ENCODE measurements at places on chromosomes 5 and 9.

- DNase-seq: peak; percentile 15
Measured at GRCh38 chr5:151298063-151298855, 5.3 kb downstream of the SLC36A3 start.

- no peak for DNase-seq
Measured at GRCh38 chr5:12614608-12615007, 710.4 kb upstream of the CTNND2 start.

DNA sequence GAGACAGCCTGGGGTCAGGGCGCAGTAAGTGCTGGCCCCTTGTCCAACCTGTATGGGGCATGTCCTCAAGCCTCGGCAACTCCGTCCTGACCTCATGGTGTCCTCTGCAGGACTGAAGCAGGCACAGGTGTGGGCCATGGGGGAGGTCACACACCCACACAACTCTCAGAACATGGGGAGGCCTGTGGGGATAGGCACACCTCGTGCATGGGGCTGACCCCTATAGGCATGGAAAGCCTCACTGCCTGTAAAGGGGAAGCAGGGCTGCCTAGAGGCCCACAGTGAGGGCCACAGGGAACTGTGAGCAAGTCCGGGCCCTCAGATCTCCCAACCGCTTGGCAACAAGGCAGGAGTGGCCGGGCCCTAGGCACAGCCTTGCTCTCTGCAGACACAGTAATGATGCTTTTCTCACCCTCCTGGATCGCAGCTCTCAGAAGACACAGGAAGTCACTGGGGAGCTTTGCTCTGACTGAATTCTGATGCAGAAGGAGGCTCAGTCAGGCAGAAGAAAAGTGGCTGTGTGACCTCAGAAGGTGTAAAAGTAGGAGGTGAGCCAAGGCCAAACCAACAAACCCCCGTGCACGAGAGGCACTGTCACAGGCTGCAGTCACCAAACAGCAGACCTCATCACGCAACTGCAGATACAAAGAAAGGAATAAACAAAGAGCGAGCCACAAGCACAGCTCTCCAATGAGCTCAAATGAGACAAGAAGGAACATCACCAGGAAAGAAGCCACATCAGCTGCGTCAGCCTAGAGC is 5.4 kb downstream of the IPPK start:
- DNase-seq: no peak

DNA sequence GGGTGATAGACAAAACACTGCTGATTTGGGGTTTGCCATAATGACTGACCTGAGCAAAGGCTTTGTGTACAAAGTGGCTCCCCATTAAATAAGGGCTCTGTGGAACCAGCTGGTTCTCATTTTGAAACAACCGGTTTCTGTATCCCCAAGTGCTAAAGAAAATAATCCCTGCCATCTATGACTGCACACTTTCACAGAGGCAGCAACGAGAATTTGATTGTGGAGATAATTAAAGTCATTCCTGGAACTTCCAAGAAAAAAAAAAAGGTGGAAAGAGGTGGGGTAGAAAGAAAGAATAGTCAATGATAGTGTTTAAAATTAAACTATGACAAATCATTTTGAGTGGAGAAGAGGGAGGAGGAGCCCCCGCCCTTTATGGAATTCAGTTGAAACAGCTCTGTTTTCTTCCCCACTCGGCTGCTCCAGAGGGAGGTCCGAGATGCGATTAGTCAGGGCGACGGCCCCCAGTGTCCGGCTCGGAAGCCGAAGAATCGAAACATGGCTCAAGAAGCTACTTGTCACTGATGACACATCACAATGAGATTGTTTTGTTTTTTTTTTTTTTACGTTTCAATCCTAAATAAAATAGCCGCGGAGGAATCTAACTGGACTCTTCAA is 38.4 kb downstream of the EBF1 start:
- peak; percentile 47 for DNase-seq

GRCh38 chr5:15700373-15700772 is 200.4 kb downstream of the FBXL7 start:
- peak; percentile 44 for DNase-seq

DNA sequence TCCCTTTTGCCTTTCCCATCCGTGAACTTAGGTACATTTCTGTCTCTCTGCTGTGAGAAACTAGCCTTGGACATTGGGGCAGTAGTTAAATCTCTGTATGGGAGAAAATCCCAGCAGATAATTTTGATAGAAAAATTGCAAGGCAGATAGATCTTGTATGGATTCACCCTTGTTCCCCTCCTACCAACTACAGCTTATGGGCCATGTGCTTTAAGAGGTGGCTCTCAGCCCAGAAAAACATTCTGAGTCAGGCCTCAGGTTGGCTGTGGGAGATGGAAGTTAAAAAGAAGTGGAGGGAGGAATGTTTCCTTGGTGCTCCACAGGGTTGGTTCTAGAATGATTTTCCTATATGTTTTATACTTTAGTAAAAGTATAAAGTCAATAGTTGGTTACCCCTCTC is 1.4 kb upstream of the KDM3B start:
- no peak for DNase-seq

DNA sequence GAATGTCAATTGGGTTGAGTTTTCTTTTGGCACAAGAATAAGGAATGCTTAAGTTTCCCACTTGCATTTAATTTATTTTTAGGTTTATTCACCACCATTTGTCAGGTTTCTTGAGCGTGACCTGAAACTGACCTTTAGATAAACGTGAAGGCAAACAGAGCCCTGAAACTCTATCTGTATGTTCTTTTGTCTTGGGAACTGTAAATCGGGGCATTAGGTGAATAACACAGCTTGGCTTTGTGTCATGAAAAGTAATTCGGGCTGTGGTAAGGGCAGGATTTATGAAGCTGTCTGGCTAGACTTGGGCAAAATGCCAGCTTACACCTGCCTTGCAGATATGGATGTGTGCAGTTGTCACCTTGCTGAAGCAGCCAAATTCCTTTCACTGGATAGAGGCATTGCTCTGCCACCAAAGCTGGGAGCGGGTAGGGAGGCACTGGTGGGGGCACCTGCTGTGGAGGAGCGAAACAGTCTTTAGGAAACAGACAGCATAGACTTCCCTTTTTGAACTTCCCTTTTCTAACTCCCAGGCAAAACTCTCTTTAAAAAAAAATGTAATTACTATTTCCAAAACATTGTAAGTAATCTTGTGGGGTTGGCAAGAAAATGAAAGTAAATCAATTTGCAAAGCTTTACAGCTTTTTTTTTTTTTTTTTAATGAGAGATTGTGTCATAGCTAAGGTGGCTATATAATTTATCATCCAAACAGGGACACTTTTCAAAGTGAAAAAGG is 545.2 kb downstream of the CSNK1G3 start:
- peak; percentile 19 for DNase-seq

DNA sequence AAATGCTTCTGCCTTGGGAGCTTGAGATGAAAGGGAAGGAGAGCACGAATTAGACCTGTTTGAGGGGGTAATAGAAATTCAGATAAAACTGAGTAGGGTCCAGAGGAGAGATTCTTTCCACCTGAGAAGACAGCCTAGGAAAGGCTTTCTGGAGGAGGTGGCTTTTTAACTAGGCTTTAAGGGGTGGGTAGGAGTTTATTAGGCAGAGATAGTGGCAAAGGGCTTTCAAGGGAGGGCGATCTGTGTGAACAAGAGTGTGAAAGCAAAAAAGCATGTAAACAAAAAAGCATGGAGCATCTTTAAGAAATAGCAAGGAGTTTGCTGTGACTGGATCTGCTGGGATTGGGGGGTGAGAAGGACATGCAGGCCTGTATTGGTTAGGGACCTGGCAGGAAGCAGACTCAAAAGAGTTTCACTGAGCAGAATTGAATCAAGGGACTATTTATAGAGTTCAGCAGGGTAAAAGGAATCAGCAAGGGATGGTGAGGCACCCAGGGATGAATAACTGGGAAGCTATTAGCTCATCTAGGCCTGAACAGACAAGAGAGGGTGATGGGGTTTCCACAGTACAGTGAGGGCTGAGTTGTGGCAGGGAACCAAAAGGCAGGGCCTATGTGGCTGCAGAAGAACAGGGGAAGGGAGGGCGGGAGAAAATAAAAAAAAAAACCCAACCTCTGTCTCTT is 18.8 kb downstream of the SLC1A1 start:
- DNase-seq: no peak

DNA sequence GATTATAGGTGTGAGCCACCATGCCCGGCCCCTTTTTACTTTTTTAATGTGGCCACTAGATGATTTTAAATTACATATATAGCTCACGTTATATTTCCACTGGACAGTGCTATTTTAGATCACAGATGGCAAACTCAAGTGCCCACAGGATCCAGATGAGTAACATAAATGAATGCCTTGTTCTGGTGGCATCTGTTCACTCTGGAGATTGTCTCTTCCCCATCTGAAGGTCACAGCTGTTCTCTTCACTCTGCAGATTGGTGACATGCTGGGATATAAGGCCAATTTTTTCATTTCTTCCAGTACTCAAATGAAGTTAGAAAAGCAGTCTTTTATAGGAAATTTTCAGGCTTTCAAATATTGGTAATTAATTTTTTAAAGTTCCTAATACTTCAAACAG is 160.1 kb downstream of the DOCK8 start:
- peak; percentile 77 for DNase-seq

GRCh38 chr9:94277885-94278536 is 18.9 kb downstream of the ZNF169 start:
- no peak for DNase-seq

DNA sequence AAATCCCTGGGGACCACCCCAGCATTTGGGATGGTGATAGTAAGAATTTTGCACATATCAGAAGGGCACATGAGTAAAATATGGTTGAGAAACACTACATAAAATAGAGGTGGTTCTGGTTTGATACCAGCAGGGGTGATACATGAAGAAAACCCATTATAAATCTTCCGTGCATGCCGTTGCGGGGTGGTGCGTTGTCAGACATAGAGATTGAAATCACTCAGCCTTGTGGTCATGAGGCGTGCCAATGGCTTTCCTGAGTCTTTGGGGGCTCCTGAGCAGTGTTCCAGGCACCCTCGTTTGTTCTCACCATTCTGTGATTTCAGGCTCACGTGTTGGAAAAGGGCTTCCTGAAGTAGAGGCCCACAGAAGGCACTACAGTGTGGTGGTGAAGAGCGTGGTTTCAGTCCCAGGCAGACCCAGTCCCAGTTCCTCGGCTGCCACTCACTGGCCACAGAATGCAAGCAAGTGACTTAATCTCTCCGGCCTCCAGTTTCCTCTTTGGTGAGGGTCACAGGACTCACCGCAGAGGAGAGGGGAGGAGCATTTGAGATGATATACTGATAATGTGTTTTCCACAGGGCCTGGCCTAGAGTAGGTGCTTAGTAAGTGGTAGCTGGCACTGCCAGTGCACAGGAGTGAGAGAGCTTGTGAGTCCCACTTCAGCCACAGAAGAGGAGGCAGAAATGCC is 20.5 kb upstream of the GLRX start:
- peak; percentile 13 for DNase-seq

DNA sequence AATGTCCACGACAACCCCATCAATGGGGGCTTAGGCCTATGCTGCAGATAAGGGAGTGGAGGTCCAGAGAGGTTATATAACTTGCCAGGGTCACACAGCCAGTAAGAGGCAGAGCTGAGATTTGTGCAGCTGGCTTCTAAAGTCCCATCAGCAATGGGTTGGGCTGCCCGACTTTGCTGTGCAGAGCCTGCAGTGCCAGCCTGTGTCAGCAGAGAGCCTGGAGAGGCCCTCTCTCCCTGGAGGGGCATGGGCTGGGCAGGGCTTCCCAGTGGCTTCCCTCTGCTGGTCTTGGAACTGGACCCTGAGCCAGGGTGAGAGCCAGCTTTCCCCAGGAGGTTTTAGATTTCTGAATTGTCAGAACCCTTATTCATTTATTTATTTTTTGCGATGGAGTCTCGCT is 77.2 kb upstream of the RAPGEF1 start:
- no peak for DNase-seq

DNA sequence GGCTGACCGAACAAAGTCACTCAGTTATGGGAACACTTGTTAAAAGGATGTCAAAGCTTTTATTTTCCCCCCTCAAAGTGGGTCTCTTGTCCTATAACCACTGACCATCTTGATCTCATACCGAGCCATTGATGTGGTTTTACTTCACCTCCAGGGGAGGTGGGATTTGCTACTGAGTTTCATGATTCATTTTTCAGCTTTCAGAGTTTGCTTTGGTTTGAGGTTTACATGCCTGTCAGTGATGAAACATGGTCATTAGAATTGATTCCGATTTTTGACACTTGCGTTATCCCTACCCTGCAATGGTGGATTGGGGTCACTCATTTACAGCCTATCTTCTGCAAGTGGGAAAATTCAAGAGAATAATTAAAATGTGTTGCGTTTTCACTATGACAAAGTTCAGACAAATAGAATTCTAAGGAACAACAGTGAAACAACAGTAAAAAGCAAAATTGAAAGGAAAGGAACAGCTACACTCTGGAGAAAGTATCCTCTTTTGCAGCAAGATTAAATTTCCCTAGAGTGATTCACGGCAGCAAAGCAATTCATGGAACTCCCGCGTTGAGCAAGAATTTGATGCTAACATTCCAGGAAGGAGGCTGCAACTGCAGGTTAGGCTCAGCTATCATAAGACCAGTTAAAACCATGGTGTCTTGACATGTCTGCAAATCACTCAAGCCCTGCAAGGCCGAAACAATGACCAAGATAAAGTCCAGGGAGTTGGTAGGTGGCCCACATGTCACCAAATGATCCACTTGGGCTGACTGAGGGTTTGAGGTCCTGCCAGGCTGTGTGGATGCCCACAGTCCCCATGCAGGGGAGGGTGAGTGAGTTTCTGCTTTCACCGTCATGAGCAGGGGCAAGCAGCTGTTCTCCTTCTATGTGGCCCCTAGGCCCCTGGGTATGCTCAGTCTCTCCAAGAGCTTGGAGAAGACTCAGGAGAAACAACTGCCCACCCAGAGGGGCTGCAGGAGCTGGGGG is 9.4 kb downstream of the GADD45G start:
- DNase-seq: no peak

DNA sequence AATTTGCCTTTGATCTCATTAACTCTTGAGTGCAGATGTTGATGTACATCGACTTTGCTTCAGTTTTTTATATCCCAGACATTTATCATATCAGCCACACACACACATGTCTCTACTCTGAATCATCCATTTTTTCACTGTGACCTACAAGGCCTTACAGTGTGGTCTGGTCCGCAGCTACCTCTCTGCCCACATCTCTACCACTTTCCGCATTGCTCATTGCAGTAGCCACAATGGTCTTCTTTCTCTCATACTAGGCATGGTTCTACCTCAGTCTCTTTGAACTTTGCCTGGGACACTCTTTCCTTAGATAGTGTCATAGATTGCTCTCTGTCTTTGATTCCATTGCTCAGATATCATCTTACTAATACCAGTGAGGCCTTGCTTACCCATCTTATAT is 87.9 kb upstream of the FSD1L start:
- DNase-seq: no peak

DNA sequence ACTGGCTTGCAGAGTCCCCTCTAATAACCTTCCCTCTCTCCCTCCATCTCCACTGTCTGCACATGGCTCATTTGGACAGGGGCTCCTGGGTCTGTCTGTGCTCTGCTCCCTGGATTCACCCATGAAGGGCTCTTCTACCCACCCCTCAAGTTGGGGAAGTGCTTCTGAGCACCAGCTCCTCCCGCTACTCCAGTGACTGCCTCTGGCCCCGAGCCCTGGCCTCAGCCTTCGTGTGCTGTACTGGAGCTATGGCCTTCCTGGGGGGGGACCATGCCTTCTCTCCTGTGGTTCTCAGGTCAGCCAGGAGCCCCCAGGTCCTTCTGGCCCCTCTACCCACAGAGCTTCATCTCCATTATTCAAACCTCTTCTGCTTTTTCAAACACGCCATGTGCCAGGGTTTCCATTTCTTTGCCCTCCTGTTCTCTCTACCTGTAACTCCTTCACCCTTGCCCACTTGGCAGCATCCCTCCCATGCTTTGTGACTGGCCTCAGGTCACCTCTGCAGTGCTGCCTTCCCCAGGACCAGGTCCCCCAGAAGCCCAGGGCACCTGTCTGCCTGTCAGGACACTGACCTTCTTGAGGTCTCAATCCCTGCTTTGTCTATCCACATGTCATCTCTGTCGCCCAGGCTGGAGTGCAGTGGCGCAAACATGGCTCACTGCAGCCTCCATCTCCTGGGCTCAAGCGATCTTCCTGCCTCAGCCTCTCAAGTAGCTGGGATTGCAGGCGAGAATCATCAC is 9.5 kb downstream of the SH3PXD2B start:
- DNase-seq: no peak
